ENCODE measurements at places on chromosomes 6 and 20.
A peak's percentile ranks its signal among the peaks of the same experiment; 100 is the strongest.

- peak; percentile 50 for DNase-seq
Measured at GRCh38 chr6:143059663-143060353, 881 bp upstream of the AIG1 start.

GRCh38 chr20:35329435-35330139 is 37.4 kb upstream of the FAM83C start:
- peak; percentile 5 for DNase-seq

GRCh38 chr20:56558968-56559367 is 25.9 kb downstream of the FAM209B start:
- DNase-seq: no peak

- no peak for DNase-seq
Measured at GRCh38 chr6:24053057-24053456, 73.0 kb upstream of the NRSN1 start.

DNA sequence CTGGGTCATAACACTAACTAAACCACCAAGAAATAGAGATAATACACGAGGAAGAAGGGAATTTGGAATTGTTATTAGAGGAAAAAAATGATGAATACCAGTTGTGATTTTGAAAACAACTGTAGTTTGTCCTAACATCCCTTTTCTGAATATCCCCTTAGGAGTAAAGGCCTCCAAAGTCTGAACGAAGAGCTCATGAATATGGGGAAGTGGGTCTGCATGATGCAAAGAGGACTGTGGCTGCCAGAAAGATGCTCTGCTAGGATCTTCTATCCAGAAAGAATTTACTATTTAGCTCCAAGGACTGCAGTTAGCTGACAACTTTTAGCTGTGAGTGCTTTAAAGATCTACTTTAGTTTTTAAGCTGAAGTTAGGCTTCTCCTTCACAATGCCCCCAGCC is 308.8 kb upstream of the HS3ST5 start:
- DNase-seq: no peak

GRCh38 chr6:106181664-106182418 is 95.7 kb downstream of the PRDM1 start:
- DNase-seq: no peak

DNA sequence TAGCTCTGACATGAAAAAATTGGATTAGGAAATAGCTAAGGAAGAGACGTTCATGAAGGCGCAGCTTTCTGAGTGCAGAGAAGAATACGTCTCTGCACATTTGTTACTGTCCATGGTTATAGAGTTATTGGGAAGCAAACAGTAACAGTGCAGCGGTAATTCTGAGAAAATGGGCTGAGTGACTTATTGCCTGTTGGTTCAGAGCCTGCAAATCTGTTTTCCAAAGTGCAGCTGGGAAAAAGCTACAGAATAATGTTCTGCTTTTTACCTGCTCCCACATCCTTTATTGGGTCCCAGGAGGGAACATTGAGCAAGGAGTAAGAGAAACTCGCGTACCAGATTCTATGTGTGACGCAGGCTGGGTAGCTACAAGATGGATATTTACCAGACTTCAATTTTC is 160.2 kb downstream of the BTBD3 start:
- DNase-seq: no peak

DNA sequence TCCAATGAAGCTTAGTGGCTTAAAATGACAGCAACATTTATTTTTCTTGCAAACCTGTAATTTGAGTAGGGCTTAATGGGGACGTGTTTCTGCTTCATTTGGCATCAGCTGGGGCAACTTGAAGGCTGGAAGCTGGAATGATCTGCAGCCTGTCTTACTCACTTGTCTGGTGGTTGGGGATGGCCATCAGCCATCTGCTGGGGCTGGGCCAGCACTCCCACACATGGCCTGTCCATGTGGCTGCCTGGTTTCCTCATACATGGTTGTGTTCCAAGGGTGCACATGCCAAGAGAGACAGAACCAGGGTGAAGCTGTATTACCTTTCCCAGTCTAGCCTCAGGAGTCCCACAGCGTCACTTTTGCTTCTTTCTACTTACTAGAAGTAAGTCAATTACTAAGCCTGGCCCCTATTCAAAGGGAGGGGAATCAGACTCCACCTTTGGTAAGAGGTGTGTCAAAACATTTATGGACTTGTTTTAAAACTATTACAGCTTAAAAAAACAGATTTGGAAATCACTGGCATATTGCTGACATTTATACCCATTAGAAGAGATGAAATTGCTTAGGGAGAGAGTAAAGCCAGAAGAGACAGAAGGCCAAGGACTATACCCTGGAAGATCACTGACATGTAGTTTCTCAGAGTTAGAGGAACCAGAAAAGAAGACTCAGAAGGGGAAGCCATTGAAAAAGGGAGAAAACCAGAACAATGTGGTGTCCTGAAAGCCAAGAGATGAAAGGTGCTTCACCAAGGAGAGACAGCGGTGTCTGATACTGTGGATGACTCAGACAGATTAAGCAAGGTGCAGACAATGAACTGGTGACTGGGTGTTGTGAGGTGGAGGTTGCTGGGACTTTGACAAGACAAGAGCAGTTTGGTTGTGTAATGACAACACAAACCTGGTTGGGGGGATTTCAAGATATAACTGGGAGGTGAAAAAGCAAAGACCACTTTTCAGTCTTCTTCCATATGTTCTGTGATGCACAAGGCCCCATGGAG is 345.2 kb downstream of the GJA1 start:
- no peak for DNase-seq

- no peak for DNase-seq
Measured at GRCh38 chr6:1519597-1519996, 90.1 kb upstream of the FOXC1 start.

- DNase-seq: peak; percentile 85
Measured at GRCh38 chr20:50303573-50304500, 113.2 kb downstream of the CEBPB start.

GRCh38 chr6:139568956-139569538 is 194.6 kb upstream of the CITED2 start:
- DNase-seq: no peak

DNA sequence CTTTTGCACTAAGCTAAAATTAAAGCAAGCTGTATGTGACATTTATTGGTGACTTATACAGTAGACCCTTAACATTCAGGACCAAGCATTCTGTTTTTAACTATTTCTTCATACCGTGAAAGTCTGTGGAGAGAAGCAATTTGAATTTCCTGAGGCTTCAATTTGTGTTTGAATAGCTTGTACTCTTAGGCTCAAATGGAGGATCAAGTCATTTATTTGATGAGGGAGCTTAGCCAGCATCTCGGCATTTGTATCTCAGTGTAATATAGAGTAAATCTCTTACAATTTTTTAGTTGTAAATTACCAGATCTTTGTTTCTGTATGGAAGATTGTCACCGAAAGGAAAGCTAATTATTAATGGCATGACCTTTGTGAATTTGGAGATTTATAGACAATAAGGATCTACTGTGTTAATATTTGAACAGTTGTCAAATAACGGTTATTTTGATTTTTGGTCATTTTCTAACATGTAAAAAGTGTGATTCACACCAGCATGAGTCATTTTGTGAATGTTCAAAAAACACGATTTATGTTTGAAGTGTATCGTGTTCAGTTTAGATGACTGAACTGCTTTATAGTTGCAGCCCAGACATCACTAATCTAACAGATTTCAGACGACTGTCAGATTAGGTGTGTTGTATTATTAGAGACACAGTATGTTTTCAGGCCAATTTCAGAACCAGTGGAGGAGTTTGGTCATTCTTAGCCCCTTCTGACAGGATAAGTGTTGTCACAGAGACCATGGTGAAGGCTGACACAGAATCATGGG is 332.9 kb downstream of the CDKAL1 start:
- peak; percentile 51 for DNase-seq

GRCh38 chr6:8090650-8091049 is 11.7 kb downstream of the EEF1E1 start:
- no peak for DNase-seq

GRCh38 chr6:19322691-19323485 is 514.3 kb upstream of the ID4 start:
- no peak for DNase-seq

GRCh38 chr6:152343735-152344360 is 293.3 kb downstream of the SYNE1 start:
- DNase-seq: no peak

DNA sequence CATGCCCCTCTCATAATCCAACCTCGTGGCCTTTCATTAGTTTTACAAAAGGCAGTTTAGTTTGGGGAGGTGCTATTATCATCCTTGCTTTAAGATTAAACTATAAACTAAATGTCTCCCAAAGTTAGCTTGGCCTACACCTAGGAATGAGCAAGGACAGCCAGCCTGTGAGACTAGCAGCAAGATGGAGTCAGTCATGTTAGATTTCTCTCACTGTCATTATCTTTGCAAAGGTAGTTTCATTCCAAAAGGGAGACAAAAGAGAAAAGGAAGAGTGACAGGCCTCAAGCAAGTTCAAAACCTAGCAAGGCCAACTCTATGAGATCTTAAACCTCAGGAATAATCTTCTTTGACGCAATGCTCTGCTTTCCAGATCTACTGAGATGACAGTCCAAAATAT is 232.2 kb downstream of the UBE3D start:
- DNase-seq: no peak

DNA sequence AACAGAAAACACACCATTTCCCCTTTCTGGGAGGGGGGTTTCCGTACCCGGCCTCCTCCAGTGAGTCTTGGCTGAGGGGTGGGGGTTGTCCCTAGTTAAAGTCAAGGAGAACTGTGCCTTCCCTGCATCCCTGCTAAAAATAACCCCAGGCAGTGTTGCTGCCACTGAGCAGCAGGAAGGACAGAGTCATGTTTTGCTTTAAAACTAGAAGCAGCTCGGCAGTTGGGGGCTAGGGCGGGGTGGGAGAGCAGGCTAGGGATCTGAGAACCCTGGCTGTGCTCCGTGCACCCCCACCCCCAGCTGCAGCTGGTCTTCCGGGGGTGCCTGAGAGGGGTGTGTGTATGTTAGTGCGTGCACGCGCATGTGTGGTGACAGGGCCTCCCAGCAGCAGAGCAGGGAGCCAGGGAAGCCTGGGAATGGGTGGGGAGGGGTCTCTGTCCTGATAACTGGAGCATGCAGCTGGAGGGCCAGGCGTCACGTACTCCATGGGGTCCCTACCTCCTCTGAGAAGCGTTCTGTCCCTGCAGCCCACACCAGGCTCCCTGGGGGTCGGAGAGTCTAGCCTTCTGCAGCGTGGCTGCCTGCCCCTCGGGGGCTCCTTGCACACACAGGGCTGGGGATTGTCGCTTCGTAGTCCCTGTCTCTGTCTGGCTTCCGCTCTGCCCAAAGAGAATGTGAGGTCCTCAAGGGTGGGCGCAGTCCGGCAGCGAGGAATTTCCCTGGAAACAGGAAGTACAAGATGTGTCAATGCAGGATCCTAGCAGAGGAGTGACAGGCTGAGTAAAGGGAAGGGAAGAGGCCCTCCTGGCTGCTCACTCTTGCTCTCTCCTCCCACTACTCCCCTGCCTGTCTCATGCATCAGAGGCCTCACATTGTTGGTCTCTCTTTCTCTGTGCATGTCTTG is 16.8 kb upstream of the ARMC12 start:
- DNase-seq: peak; percentile 2

All from NCI-H345 (cell line).